Activated naive CD4-positive, alpha-beta T cell treated with anti-CD3 and anti-CD28 coated beads for 36 hours (primary cell): ENCODE measurements at places on chromosomes 6 and 20. TPM values are rescaled to one million over a fixed set of nuclear protein-coding genes. Genes with fewer than 3 reads are reported as not detected.

Gene ARFGEF3
- total RNA-seq = 0.72 TPM

Gene UTRN
- 35.3 TPM for total RNA-seq

Gene SERAC1
- 3.1 TPM for total RNA-seq

Gene BPIFA1
- not detected for total RNA-seq

Gene OOEP
- total RNA-seq = not detected

Gene SAMD5
- not detected for total RNA-seq

Gene ZNF184
- 14.3 TPM for total RNA-seq

Gene PSORS1C1
- total RNA-seq = 0.40 TPM

Gene TMEM151B
- total RNA-seq = not detected

Gene PBOV1
- total RNA-seq = not detected

Gene NKAPL
- 0.12 TPM for total RNA-seq

Gene SLC22A23
- total RNA-seq = 1.4 TPM

Gene DEFB124
- total RNA-seq = not detected

Gene ANKRD66
- total RNA-seq = not detected

Gene SOD2
- 260 TPM for total RNA-seq

Gene TTK
- total RNA-seq = 51.1 TPM

Gene DDX43
- not detected for total RNA-seq
